ENCODE measurements at places on chromosomes 16 and 17. TPM values are rescaled to one million over a fixed set of nuclear protein-coding genes. Genes with fewer than 3 reads are reported as not detected.

DNA sequence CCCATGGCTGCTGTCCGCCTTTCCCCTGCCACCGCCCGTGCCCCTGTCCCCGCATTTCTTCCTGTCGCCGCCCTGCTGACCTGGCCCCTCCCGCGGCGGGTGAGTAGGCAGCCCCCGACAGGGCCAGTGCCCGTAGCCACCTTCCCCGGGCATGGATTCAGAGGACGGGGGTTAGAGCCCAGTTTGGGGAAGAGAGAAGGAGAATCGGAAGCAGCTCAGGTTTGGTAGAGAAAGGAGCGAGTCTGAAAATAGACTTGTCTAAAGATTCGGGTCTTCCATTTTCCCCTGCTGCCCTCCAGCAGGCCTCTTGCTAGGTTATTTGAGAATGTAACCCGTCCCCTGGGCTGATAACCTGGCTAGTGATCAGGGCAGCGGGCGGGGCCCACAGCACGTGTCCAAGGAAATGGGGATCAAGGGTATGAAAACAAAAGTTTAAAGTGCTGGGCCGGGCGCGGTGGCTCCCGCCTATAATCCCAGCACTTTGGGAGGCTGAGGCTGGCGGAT lies 7.9 kb upstream of the CLDN9 start:
- peak; percentile 83 for DNase-seq

DNA sequence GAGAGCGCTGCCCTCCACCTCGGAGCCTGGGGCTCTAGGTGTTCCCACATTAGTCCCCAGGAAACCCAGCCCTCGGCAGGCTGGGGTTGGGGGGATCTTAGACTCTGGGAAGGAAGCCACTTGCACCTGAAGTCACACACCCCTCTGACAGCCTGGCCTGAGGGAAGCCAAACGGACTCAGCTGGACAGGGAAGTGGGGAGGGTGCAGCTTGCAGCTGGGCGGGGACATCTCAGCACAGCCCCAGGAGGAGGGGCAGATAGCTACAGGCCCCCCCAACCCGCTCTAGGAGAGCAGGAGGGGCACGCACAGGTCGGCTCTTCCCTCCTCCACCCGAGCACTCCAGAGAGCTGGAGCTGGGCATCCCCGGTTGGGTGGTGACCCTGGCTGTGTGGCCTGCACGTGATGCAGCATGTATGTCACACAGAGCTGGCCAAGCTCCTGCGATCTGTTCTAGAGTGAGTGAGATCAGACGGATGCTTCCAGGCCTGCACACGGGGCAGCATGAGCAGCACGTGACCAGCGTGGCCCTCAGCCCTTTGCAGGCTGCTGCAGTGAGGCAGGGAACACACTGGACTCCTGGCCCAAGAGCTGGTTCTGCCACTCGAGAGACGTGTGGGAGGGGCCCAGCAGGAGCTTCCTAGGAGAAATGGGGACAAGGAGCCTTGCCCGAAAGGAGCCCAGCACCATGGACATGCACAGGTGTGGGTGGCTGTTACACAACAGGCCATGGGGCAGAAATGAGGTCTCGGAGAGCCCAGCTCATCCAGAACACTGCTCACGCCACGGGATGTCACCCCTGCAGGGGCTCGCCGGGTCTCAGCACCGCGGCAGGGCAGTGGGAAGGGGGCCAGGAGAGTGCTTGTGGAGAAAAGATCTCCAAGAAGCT lies 15.4 kb downstream of the KIFC3 start:
- DNase-seq: peak; percentile 86

GRCh38 chr17:27366437-27366836 lies 72.5 kb downstream of the WSB1 start:
- no peak for DNase-seq

DNA sequence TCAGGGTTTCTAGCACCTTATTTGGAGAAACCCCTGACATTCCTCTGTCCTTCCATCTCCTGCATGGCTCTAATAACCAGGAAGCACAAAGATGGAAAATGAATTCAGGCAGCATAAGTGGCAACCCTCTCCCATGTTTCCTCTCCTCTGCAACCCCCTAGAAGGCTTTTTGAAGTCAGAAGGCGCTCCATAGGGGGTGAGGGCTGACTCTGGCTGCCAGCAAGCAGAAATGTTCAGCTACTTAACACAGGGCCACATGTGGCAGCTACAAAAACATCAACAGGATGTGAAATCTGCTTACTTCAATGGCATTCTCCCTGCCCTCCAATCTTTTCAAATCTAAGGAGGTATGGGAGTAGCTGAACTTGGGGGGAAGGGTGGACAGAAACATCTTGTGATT lies 55.2 kb upstream of the IRX5 start:
- DNase-seq: no peak

GRCh38 chr17:7687072-7687907 lies at the start of gene TP53:
TSS of gene TP53 (minus strand) at chr17:7687490. CDS start at chr17:7676594, 10,896 bp downstream.
- peak; percentile 89 for DNase-seq

- DNase-seq: no peak
Observed at GRCh38 chr17:33990943-33991706, 264.0 kb upstream of the CCL2 start.

GRCh38 chr17:49482144-49482817 lies 12.8 kb upstream of the NGFR start:
- no peak for DNase-seq

CD300H gene
- total RNA-seq: not detected

- no peak for DNase-seq
Observed at GRCh38 chr16:62969711-62970318, 933.6 kb upstream of the CDH8 start.

ZNF469 gene
- total RNA-seq: 2.1 TPM
